ENCODE measurements at places on chromosomes 6 and 20.

- no peak for DNase-seq
Measured at GRCh38 chr6:5501837-5502236, 240.5 kb downstream of the FARS2 start.

- DNase-seq: no peak
Measured at GRCh38 chr6:101443315-101443714, 49.8 kb downstream of the GRIK2 start.

DNA sequence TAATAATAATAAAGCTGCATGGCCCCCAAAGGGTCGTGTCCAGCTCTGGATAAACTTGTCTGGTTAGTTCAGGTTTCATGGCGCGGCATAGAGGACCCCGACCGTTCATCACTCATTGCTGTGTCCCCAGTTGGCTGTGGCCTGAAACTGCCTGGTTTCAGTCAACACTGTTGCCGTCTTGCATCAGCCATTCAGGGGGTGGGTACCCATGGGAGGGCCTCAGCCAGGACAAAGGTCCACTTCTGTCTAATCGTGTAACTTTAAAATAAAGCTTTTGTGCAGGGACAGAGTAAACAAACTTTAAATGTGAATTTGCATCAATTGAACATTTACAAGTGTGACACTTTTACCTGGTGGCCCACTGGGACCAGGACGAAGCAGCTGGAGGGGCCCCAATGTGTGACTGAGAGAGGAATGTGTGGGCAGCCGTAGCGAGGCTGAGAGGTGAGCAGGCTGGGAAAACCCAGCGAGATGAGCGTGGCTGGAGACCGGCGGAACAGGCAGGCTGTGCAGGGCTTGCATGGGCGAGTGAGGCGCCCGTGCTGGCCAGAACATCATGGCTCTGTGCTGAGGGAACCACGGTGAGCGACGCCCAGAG, 22.3 kb upstream of the UNC93A start:
- DNase-seq: no peak

DNA sequence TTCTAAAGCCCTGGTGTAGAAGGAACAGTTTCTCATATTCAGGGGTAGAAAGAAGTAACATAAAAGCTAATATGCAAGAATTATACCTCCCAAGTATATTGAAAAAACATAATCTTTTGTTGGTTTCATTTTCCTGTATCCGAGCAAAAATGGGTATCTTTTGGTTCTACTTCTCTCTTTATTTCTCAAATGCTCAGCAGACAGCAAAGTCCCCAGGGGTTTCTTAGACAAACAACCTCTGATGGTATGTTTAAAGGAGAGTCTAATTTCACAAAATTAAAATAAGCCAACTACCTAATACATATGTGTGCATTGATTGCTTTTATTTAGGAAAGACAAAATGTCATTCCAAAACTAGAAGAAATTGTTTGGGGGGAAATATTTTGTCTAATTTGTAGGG, 131.0 kb downstream of the TSHZ2 start:
- DNase-seq: no peak

DNA sequence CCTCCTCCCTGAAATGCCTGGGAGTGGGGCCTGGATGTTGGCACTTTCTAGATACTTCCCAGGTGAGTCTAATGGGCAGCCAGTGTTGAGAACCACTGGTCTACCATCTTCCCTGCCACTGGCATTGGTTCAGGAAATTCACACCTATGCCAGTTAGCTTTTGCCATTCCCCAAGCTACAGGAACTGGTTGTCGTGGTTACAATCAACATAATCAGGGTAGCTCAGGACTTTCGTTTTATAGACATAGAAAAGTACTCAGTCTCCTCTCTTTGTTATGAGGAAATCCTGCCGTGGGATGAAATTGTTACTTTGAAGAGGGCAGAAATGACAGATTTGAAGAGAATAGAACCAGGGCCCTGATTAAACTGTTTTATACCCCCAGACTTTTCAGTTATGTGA, 127.9 kb upstream of the FOXO3 start:
- no peak for DNase-seq

All from stimulated activated CD8-positive, alpha-beta memory T cell treated with anti-CD3 and anti-CD28 coated beads, Interleukin-4, amount 100 ng/mL, for 1 hour (primary cell).